C1 segment of cervical spinal cord (tissue), 14 donors: ENCODE measurements at places on chromosomes 13 and 19.

DNA sequence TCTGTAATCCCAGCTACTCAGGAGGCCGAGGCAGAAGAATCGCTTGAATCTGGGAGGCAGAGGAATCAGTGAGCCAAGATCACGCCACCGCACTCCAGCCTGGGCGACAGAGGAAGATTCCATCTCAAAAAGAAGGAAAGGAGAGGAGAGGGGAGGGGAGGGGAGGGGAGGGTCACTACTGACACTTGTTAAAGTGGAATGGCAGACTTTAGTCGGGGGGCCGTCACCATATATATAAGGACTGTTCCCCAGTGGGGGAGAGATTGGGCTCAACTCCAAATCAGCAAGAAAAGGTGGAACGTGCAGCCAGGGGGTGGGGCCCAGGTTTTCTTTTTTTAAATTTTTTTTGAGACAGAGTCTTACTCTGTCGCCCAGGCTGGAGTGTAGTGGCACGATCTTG is 26.2 kb downstream of the TPT1 start:
- no peak for DNase-seq

- DNase-seq = no peak
These were observed 264.2 kb upstream of the EDNRB start for GRCh38 chr13:78182813-78183212.

- no peak for DNase-seq
These were observed 814.7 kb upstream of the ATXN8OS start for GRCh38 chr13:69292789-69293425.

- DNase-seq = no peak
These were observed 12.6 kb downstream of the LSM4 start for GRCh38 chr19:18310118-18310909.

- DNase-seq = no peak
These were observed 57.0 kb downstream of the ERCC5 start for GRCh38 chr13:102902789-102903347.

DNA sequence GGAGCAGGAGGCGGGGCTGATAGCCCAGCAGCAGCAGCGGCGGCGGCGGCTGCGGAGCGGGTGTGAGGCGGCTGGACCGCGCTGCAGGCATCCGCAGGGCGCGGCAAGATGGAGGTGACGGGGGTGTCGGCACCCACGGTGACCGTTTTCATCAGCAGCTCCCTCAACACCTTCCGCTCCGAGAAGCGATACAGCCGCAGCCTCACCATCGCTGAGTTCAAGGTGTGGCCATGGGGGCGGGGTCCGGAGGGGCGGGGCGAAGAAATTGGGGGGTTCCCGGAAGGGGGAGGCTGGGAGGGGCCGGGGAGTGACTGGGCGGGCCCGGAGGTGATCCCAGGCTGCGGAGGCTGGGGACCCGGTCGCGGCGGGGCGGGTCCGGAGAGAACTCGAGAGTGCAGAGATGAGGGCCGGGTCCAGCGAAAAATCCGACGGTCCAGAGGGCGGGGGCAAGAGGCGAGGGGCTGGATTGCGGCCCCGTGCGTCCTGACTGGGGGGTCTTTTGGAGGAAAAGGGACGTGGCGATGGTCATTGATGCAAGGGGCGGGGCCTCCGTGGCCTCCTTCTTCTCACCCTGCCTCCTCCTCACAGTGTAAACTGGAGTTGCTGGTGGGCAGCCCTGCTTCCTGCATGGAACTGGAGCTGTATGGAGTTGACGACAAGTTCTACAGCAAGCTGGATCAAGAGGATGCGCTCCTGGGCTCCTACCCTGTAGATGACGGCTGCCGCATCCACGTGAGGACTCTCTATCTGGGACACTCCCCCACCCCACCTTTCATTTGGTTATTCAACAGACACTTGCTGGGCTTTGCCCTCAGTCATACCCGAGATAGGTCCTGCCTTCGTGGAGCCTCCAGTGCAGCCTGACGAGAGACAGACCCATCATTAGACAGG is at the start of gene TBCB:
Gene TBCB (plus strand): TSS at position 16 of the 891 bp plus-strand sequence. CDS start 93 bp downstream, at position 109.
- DNase-seq = no peak

DNA sequence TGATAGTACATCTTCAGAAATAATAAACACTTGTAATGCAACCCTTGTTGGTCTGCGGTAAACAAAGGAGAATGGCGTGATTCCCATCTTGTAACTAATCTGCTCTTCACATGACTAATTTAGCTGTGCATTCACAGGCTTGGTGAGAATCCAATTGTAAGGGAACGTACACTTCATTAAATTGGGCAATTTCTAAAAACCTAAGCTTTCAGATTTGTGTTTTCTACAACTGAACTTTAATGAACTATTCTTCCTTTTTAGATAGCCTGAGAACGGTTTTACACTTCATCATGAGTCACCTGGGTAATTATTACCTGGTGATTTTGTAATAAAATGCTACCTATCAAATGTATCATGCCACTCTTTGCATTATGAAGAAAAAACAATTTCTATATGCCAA is 306.9 kb downstream of the KLF5 start:
- DNase-seq = no peak

GRCh38 chr13:91572439-91572838 is 174.0 kb downstream of the GPC5 start:
- no peak for DNase-seq

DNA sequence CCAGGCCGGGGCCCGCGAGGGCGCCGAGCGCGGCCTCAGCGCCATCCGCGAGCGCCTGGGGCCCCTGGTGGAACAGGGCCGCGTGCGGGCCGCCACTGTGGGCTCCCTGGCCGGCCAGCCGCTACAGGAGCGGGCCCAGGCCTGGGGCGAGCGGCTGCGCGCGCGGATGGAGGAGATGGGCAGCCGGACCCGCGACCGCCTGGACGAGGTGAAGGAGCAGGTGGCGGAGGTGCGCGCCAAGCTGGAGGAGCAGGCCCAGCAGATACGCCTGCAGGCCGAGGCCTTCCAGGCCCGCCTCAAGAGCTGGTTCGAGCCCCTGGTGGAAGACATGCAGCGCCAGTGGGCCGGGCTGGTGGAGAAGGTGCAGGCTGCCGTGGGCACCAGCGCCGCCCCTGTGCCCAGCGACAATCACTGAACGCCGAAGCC is 3.3 kb downstream of the APOE start:
- no peak for DNase-seq

DNA sequence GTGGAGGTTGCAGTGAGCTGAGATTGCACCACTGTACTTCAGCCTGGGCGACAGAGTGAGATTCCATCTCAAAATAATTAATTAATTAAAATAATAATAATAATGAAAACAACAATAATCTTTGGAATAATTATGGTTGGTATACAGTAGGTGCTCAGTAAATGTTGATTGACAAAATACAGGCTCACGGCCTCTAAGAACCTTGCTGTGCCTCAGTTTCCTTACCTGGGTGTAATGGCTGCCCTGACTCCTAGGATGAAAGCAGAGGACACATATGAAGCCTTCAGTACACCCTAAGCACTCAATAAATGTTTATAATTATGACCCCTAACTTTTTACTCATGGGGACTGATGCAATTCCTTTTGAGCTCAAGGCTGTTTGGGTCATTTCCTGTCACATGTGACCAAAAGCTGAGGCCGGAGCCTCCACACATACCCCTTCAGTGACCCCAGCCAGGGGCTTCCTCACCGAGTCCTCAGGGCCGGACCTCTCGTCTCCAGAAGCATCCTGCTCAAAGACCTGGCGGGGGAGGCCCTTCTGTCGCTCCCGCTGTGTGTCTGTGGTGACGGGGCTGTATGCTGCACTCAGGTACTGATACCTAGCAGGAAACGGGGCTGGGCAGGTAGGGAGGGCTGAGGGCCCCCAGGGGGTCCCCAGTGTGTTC is 10.5 kb downstream of the DOCK6 start:
- no peak for DNase-seq

GRCh38 chr19:49896863-49897621 is at the start of gene IL4I1:
Gene IL4I1 (minus strand): TSS chr19:49896887. CDS start chr19:49896160, 727 bp downstream.
- no peak for DNase-seq

GRCh38 chr13:51180853-51181511 is 41.2 kb upstream of the FAM124A start:
- no peak for DNase-seq

GRCh38 chr13:75443356-75443958 is 38.5 kb downstream of the TBC1D4 start:
- no peak for DNase-seq

DNA sequence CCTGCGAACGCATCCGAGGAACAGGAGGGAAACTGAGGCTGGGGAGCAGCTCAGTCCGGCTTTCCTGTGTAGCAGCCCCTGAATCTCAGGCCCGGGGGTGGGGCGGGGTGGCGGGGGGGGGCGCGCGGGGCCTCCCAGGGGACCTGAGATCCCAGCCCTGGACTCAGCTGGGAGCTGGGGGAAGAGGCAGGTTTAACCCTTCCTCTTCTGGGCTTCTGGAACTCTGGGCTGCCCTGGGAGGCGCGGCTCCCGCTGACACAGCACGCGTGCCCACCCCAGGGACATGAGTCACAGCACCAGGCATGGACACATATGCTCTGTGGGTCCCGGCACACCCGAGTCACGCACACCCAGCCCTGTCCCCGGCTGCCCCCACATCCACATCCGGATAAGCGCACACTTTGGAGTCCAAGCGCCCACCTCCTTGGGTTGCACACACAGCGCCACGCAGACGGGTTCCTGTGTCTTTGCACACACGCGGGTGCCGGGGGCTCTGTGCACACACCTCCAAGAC is 3.5 kb upstream of the CIRBP start:
- DNase-seq = no peak

DNA sequence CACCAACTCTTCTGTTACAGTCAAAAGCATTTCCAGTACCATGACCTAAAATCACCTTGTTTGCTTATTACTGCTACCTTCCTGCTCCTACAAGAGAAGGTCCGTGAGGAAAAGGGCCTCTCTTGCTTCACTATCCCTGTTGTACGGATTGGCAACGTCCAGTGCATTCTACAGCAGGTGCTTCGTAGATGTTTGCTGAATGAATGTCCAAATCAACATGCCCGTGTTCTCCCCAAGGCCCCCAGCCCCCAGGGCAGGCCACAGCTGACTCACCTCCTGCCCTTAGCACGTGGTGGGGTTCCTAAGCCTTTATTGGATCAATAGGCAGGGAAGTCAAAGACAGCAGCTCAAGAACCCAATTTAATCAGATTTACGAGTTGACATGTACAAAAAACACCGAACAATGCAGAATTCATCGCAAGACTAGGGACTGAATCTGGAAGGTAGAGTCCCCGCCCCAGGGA is 5.5 kb upstream of the NAPA start:
- DNase-seq = no peak

DNA sequence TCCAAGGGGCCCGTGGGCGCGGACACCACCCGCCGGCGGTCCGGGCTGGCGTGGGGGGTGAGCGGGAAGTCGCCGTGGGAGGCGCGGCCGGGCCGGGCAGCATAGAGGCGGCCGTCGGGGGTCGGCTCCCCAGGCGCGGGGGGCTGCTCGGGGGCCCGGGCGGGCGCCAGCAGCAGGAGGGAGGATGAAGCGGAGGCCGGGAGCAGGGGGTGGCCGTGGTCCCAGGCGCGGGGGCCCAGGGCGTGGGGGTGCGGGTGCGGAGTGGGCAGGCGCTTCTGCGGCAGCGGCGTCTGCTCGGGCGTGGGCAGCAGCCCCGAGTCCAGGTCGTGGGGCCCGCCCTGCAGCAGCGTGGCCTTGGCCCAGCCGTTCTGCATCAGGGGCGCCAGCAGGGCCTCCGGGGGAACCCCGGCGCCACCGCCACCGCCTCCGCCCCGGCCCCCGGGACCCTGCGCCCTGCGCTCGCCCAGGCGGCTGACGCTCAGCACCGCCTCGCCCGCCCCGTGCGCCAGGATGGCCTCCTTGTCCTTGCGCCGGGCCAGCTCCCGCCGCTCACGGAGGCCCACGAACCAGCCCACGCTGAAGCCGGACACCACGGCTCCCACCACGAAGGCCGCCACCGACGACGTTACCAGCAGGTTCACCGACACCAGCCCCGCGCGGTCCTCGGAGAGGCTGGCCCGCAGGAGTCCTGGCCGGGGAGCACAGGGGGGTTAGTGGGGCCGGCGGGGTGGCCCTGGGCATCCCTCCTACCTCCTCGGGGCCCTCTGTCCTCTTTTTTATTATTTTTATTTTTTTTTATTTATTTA is 4.2 kb upstream of the LRG1 start:
- no peak for DNase-seq

GRCh38 chr19:2724148-2724557 is 3.0 kb upstream of the DIRAS1 start:
- DNase-seq = no peak

DNA sequence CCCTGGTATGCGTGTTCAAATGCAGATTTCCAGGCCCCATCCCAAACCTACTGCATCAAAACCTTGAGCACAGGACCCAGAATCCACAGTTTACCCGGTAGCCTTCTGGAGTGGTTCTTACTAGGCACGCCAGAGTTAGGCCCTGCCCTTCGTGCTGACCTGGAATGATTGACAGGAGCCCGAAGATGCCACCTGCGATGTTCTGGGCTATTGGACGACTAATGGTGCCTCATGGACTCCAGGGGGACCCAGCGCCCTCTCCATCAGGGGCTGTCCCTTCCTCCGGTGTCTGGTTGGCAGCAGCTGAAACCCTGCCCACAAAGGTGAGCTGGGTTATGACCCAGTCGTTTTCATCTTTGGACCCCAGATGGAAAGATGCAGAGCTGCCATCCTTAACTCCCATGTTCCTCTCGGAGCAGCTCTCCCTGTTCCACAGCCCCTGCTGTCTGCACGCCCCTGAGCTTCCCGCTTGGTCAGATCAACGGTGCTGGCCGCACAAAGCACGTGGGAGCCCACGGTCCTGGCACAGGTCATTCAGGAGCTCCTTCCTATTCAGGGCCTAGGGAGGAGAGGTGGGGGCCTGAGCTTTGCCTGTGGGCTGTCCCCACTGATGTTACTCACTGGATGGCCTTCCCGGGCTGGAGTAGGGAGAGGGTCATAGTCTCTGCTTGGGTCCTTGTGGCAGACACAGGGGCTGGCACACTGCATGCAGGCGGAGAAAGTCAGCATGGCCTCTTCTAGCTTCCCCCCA is 65.8 kb downstream of the GPR12 start:
- no peak for DNase-seq

GRCh38 chr13:27920677-27921420 is 1.0 kb downstream of the PDX1 start:
- no peak for DNase-seq

DNA sequence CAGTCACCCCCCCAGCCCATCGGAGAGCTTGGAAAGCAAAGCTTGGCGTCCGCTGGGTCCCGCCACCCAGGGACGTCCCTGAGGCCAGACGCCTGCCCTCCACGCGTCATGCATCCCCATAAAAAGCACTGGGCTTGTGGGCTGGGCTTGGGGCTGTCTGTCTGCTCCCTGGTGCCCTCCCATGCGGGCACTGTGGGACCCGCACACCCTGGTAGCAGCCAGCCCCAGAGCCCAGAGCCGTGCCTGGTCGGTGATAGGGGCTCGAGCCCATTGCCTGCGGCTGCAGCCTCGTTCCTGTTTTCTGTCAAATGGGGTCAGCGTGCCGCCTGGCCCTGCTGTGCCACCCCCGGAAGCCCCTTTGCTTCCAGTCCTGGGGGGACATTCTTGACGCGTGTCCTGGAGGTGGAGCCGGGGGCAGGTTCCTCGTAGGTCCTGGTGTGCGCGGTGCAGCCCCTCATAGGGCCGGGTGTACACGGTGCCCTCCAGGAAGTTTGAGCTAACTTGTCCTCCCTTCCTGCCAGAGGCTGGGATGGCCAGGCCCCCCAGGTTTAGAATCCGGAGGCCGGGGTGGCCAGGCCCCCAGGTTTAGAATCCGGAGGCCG is 4.3 kb upstream of the GZMM start:
- no peak for DNase-seq
